Vagina (tissue), 2 donors: ENCODE measurements at places on chromosomes 6 and 20.

- no peak for DNase-seq
Measured at GRCh38 chr6:36197739-36198221, 1.2 kb downstream of the BRPF3 start.

- peak; percentile 12 for DNase-seq
Measured at GRCh38 chr6:2508071-2508470, 242.7 kb downstream of the MYLK4 start.

- no peak for DNase-seq
Measured at GRCh38 chr20:55778796-55779195, 226.5 kb downstream of the CBLN4 start.

- no peak for DNase-seq
Measured at GRCh38 chr6:36566418-36566905, 19.2 kb upstream of the STK38 start.

DNA sequence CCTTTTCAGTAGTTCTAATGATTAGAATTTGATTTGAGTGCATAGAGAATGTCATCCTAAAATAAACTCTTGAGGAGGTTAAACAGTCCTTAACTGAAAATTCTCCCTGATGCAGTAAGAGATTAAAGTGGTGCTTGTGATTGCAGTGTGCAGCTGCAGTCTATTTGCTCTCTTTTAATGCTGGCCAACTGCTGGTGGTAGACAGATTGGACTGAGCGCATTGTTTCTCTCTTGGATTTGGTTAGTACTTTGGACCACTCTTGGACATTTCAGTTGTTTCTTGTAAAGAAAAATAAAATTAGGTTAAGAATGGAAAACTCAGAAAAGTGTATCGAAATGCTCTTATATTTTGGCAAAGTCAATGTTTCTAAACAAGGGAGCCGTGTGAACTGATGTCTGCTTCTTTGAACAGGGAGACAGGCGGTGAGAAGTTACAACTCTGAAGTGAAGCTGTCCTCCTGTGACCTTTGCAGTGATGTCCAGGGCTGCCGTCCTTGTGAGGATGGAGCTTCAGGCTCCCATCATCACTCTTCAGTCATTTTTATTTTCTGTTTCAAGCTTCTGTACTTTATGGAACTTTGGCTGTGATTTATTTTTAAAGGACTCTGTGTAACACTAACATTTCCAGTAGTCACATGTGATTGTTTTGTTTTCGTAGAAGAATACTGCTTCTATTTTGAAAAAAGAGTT is 127.2 kb downstream of the CD109 start:
- DNase-seq, result no peak

DNA sequence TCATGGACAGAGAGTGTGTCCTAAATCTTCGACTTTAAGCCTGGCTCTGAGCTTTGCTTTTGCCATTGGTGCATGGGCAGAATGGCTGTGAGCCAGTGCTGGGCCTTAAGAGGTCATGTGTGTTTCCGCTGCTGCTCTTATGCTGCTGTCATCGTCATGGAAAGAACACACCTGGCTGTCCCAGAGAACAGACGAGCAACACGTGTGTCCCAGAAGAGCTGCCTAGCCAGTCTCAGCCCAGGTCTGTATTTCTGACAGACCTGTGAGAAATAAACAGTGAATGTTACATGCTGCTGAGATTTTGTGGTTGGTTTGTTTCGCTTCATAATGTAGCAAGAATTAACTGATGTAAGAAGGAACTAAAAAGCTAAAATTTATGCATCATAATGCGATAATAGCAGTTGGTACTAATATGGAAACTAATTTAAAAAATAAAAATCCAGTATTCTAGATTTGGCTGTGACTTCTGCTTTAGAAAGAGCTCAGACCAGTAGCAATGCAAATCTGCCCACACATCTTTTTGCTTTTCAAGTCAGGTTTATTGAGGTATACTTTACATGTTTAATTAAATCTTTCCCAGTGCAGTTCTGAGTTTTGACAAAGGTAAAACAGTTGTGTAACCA is 11.5 kb upstream of the SCP2D1 start:
- no peak for DNase-seq

- no peak for DNase-seq
Measured at GRCh38 chr20:14673164-14673563, 335.8 kb upstream of the FLRT3 start.

DNA sequence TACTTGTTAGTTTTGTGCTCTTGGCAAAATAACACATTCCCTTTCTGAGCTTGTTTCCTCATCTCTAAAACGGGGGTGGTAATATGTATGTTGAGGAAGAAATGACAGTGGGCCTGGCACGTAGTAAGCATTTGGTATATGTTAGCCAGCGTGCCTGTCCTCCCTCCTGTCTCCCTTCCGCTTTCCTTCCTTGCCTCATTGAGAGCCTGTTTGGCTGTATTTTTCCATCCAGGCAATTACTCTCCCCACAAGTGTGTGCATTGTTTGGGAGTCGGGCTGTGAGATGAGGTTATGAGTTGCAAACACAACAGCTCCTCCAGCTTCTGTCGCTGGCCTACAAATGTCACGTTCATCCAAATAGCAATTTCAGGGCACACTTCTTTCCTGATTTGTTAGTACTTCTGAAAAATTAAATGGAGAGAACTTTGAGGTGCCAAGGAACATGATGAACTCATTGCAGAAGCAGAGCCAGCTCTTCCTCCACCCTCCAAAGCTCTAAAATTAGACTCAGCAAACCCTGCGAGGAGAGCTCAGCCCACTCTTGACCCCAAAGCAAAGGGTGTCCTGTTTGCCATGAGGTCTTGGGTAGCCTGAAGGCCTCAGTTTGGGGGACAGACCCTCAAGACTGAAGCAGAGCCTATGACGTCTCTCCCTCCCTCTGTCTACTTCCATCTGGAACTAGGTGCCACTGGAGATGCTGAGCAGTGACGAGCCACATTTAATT is 50.7 kb upstream of the TOX2 start:
- DNase-seq, result no peak
